Omental fat pad (tissue), 4 donors: ENCODE measurements at places on chromosomes 3 and 15.

DNA sequence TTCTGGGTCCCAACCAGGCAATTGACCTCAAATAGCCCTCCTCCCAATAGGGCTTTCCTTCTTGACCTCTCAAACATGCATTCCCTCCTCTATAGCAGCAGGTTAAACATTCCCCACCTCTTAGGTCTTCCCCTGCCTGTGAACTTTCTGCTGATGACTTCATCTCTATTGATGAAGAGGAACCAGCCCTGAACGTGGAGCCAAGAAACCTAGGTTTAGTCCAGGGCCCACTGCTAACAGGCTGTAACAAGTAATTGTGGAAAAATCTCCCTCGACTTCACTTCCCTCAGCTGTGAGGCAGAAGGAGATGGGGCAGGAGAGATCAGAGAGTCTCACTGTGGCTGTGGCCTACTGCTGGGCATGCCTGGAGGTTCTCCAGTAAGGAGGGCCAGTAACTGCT, 24.7 kb downstream of the ILDR1 start:
- no peak for DNase-seq

GRCh38 chr3:190642016-190642415, 128.1 kb downstream of the IL1RAP start:
- no peak for DNase-seq

- DNase-seq, result no peak
Measured at GRCh38 chr3:32335365-32336112, 56.1 kb upstream of the CMTM7 start.

DNA sequence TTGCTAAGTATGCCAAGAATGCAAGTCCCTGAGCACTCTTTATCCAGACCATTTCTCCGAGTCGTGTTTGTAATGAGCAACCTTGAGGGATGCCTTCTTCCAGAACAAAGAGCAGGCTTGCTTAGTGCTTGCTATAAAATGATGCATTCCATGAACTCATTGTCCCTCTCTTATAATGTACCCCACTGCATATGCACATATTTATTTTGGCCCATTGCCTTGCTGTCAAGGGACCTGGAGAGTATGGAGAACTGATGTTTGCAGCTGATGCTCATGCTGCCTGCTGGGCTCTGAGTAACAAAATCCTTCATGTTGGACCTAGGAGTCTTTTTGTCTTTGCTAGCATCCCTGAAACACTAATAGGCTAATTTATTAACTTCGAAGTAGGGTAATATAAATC, 97.8 kb upstream of the AADACL2 start:
- no peak for DNase-seq

GRCh38 chr3:134294302-134295280, 43.9 kb upstream of the RYK start:
- no peak for DNase-seq

GRCh38 chr3:124121379-124122312, 129.7 kb upstream of the ROPN1 start:
- no peak for DNase-seq

GRCh38 chr3:59555593-59556315, 505.9 kb upstream of the CFAP20DC start:
- DNase-seq, result no peak

- peak; percentile 54 for DNase-seq
Measured at GRCh38 chr3:111717601-111718000, 122.5 kb upstream of the ZBED2 start.

GRCh38 chr3:107521469-107522059, 1.2 kb upstream of the BBX start:
- DNase-seq, result no peak

DNA sequence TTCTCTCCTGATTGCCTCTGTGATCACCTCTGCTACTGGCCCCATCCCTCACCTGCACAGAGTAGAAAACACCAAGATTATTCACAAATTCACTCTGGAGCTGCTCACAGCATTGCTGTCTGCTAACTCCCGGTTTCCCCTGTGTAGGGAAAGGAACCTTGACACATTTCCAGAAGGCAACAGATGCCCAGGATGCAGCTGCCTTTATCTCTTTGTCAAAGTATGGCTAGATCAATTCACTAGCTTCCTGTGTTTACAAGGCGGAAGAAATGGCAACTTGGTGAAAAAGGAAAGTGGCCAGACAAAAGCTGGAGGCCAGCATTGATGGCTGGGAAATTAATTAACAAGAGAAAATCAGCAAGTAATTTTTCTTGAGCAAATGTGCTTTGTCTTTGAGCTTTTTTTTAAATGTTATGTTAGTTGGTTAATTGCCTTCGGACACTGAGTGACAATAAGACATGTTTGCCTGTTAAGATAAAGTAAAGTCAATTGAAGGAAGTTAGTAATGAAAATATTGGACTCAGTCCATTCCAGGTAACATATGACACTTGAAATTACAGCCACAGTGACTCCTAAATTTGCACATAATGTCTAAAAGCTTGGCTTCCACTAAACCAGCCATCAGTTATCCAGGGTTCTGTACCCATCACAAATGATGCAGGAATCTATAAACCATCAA, 394.6 kb upstream of the IL12A start:
- DNase-seq, result no peak

DNA sequence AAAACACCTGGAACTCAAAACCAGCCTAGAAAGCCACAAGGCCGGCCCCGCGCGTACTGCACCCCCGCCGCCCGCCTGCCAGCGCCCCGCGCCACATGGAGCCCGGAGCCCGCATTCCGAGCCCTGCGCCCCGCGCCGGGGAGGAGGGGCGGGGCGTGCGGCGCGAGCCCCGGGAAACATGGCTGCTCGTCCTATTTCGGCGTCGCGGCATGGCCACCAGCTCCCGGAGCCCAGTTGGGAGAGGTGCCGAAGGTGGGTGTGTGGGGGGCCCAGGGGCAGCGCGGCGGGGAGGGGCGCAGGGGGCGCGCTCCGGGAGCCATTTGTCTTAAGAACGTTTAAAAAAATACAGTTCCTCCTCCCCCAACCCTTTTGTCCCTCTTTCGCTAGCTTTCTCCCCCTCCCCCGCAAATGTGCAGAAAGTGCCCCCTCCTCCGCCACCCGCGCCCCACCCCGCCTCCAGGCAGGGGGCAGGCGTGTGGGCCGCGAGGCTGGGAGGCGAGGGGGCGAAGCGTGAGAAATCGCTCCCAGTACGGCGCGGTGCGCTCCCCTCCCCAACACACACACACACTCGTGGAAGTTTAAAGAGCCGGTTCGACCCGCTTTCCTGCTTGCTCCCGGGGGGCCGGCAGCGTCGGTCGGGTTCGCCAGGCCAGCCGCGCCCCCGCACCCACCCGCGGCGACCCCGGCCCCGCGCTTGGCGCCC, 2.5 kb downstream of the ANP32A start:
- no peak for DNase-seq

- no peak for DNase-seq
Measured at GRCh38 chr3:161414907-161415306, 43.6 kb upstream of the SPTSSB start.

GRCh38 chr15:67107014-67107812, 41.8 kb downstream of the SMAD3 start:
- no peak for DNase-seq

GRCh38 chr3:60801307-60801706, 449.9 kb downstream of the FHIT start:
- DNase-seq, result no peak

- no peak for DNase-seq
Measured at GRCh38 chr15:77504306-77504705, 83.6 kb downstream of the HMG20A start.
